ENCODE measurements at places on chromosomes 5 and 9. TPM values are rescaled to one million over a fixed set of nuclear protein-coding genes. Genes with fewer than 3 reads are reported as not detected.

FAM169A gene
- total RNA-seq, result 63.1 TPM

MARCHF11 gene
- 0.37 TPM for total RNA-seq

SERINC5 gene
- 54.7 TPM for total RNA-seq

ECSCR gene
- 1.6 TPM for total RNA-seq

DNA sequence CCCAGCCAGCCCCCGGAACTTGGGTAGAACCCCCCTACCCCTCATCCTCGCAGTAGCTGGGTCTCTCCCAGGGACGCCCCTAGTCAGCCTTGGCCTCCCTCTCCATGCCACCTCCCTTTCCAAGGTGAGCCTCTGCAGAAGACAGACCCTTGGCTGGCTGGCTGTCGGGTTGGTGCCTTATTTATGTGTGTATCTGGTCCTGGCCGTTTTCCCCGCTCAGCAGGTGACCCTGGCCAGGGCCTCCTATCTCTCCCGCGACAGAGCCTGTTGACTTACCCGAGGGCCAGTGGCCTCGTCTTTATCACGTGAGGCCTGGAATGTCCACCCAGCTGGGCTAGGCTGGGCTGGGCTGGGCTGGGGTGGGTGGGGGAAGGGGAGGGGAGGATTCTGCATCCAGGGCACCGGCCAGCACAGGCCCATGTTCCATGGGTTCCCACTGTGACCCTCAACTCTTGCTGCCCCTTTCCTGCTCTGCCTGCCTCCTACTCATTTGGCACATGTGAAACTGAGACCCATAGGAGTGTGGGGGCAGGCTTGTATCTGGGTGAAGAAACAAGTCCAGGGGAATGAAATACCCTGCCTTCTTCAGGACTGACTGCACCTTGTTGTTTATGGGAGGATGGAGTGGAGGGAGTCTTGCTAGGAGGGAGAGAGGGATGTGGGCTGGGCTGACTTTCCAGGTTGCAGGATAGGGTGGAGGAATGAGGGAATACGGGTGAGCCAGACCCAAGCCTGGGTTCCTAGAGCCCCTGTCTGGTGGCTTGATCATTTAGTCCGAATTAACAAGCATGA is 3.1 kb downstream of the CXXC5 start:
- DNase-seq, result peak; percentile 83

DNA sequence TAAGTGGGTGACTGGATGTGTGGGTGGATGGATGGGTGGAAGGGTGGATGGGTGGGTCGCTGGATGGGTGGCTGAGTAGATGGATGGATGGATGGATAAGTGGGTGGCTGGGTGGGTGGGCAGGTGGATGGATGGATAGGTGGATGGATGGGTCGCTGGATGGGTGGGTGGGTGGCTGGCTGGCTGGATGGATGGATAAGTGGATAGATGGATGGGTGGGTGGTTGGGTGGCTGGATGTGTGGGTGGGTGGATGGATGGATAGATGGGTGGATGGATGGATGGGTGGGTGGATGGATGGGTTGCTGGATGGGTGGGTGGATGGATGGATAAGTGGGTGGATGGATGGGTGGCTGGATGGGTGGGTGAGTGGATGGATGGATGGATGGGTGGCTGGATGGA is 27.3 kb upstream of the CEP72 start:
- DNase-seq, result no peak

DNA sequence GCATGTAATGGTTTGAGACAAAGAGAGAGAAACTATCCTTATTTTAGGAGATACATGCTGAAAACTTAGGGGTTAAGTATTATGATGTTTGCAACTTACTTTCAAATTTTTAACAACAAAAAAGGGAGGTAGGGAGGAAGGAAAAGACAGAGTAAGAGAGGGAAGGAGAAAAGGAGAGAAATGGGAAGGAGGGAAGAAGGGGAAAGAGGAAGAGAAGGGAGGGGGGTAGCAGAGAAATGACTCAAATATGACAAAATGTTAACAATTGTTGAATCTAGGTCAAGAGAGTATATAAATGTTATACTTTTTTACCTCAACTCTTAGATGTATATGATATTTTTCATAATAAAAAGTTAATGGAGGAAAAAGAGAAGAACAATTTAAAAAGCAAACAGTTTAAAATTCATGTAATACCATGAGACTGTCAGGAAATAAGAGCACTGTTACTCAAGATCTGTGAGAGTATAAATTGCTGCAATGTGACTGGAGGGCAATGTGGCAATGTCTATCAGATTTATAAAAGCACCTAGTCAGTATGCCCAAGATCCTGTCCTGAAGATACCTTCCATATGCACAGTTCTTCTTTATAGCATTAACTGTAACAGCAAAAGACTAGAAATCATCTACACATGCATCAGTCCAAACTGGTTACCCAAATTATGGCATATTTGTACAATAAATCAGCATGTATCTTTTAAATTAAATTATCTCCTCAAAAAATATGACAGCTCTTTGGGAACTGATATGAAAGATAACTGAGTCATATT is 16.3 kb downstream of the FBXW11 start:
- no peak for DNase-seq

DNA sequence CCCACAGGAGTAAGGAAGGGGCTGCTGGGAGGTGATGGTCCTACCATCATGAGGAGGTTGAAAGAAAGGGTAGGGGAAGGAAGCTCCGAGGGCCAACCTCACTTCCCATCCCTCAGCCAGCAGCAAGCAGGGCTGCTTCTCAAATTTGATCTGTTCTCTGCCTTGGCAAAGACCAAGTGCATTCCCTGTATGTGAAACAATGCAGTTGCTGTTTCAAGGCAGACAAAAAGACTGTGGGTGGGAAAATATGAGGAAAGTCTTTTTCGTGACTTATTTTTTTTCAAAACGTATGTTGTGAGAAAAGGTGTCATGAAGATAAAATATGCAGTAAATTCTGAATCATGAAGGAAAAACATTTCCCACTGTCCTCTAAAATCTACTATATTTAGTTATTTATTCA is 165.9 kb downstream of the ARSB start:
- DNase-seq, result no peak

DNA sequence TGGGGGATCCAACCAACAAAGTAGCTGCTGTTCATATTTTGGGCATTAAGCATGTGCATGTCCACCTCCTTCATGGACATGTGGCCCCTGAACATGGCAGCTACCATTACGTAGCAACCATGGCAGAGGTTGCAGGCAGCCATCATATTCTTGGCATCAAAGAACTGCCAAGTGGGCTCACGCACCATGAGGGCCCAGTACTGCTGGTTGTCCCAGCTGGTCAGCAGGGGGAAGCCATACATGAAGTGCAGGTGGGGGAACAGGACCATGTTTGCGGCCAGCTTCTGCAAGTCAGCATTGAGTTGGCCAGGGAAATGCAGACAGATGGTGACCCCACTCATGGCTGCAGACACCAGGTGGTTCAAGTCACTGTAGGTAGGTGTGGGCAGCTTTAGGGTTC is 9.5 kb downstream of the MTAP start:
- DNase-seq, result no peak

GRCh38 chr5:139495638-139496435 is 13.3 kb upstream of the STING1 start:
- DNase-seq, result no peak

DNA sequence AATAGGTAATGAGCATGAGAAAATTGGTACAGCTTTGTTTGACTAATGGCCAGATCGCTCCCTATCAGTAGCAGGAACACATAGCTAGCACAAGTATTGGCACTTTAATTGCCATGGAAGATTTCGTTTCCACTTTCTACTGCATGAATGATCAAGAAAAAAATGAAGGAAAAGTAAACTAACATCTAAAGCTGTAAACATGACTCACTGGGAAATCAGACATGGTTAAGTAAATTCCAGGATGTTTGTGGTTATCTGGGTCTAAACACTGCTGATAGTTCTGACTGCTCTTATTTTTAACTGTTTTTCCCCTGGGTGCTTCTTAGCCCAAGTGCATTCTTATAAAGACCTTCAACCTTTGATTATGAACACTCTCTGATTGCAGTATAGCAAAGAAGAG is 388.9 kb downstream of the NR2F1-AS1 start:
- DNase-seq, result no peak

- DNase-seq, result no peak
Observed at GRCh38 chr9:100394032-100394695, 32.8 kb upstream of the MSANTD3 start.

DNA sequence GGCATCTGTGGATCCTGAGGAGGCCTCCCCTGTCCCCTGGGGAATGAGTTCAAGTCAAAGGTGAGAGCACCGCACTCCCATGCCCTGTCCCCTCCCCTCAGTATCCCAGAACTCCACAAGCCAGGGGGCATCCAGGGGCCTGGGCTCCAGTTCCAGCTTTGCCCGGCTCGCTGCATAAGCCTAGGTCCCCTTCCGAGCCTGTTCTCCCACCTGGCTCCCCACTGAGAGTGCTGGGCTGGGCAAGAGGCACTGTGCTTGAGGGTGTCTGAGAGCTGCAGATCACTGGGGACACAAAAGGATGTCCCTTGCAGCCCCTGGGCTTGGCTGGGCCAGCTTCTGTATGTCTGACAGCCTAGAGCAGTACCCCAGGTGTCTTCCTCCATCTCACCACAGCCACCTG is 4.6 kb downstream of the DOK3 start:
- DNase-seq, result no peak
